DMS153 (cell line): ENCODE measurements at places on chromosomes 1 and 21.
A peak's percentile ranks its signal among the peaks of the same experiment; 100 is the strongest.

GRCh38 chr21:15028186-15028585 lies 36.6 kb downstream of the NRIP1 start:
- no peak for DNase-seq

- no peak for DNase-seq
Observed at GRCh38 chr1:7408771-7409150, 362.3 kb upstream of the VAMP3 start.

DNA sequence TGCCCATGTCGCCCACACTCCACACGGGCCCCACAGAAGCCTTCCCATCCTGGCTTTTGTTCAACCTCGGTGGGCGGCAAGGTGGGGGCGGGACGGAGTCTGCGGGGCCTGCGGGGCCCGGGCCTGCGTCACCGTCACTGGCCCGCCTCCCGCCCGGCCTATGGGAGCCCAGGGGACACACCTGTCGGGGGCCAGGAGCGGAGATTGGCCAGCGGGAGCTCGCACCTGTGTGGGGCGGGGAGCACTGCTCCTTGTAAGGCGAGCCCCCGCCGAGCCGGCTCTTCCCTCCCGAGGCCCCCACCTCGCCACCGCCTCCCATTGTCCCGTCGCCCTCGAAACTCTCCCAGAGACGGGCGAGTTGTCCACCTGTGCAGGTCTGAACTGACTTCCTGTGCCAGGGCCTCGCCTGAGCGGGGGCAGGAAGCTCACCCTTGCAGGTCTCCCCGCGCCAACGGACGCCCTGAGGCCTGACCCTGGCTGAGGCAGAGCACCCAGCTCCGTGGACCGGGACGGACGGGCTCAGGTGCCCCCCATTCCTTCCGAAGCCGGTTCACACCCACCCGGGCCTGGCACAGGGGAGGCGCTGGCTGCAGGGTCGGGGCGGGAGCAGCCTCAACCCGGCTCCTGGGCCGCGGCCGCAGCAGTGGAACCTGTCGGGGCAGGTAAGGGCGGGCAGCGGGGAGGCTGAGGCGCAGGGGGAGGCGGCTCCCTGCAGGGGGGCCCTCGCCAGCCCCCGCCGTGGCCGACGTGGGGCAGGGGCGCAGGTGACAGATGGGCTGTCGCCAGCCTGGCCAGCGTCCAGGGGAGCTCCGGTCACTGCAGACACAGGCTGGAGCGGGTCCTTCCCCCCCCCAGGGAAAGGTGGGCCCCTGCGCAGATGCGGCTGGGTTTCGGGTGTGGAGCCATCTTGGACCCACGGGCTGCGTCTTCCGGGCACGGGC lies 10.8 kb upstream of the TTLL10 start:
- peak; percentile 100 for DNase-seq

DNA sequence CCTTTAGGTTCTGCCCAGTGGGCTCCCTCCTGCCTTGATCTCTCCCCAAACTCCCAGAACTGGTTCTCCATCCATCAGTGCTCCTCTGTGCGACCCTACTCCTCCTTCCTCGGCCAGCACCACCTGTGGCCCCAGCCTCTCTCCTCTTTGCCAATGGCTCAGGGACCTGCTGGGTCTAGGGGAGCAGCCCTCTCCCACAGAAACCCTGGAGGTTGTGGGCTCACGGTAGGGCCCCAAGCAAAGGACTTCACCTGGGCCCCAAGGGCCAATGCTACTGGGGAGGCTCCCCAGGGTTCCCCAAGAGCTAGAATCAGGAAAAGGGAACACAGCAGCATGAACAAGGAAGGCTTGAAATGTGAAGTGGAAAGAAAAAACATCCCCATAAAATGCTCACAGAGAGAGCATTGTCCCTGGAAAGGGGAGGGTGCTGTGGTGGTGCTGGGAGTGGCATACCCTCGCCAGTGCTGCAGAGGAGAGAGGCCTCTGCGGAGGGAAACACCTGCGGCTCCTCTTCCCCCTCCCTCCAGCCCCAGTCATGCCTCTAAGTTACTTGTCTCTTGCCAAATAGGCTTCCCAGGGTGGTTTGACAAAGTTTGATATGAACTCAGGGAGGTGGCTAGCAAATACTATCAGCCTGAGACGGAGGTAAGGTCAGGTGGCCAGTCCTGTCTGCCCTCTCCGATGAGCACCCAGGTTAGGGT lies 2.5 kb downstream of the TMEM63A start:
- DNase-seq: peak; percentile 85

- no peak for DNase-seq
Observed at GRCh38 chr1:29117381-29117780, 6.3 kb downstream of the TMEM200B start.

GRCh38 chr1:64471218-64472039 lies 1.5 kb downstream of the CACHD1 start:
- no peak for DNase-seq

DNA sequence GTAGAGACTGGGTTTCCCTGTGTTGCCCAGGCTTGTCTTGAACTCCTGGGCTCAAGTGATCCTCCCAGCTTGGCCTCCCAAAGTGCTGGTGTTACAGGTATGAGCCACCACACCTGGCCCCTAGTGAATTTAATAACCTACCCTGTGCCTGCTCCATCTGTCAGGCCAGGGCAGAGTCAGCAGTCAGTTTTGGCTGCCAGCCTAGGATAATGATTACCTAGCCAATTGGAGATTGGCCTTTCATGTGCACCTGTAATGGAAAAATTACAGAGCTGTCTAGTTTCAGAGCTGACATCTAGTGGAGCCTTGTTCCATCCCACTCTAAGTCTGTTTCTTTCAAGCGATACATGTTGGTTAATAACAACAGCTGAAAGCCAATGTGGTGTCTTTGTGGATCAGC lies 92.0 kb downstream of the DIRAS3 start:
- DNase-seq: no peak

DNA sequence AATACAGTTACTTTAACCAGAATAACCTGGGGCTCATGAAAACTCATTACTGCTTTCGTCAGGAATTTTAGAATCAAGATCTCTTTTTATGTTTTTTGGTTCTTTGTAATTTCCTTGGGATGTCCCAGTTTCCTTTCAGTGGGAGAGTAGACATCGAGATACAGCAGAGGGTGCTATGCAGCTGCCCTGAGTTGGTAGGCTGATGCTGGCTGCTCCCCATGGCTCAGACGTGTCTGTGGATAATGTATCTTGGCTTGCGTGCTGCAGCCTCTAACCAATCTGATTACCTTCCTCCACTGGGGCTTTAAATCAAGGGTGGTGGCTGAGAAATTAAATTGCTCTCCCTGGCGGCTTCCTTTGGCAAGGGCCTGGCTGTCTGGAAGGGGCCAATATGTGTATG lies 253.7 kb downstream of the CACNA1E start:
- no peak for DNase-seq

DNA sequence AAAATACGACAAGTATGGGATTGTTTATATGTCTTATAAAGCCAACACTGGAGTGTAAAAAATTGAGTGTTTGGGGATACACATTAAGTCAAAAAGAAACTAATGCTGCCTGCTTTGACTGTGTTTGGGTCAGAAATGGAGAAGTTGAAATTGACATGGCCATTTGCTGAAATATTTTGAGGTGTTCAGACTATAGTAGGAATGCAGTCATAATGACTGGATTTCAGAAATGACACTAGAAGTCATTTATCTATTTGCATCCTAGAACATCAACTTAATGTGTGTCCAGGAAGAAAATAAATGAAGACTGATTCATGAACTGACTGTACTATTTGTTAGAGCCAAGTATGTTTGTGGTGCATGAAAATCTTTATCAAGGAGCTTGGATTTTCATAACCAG lies 28.4 kb downstream of the RASAL2 start:
- no peak for DNase-seq

- DNase-seq: no peak
Observed at GRCh38 chr1:109983380-109984189, 980 bp upstream of the AHCYL1 start.
